ENCODE measurements at places on chromosomes 6 and 20. TPM values are rescaled to one million over a fixed set of nuclear protein-coding genes. Genes with fewer than 3 reads are reported as not detected.

DNA sequence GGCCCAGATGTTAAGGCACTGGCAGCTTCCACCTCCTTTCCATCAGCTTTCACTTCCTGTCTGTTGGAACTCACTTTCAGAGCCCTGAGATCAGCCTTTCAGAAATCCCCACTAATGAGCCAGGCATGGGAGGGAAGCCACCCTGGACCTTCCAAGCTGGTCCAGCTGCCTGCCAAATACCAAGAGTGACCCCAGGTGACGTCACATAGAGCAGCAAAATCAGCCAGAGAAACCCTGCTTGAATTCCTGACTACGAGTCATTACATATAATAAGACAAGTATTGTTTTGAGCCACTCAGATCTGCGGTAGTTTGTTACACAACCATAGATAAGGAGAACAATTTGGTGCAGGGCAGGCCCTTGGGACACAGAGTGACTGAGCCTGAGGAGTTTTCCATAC is 556.0 kb upstream of the JAG1 start:
- DNase-seq = no peak

- DNase-seq = no peak
These were observed 173.3 kb upstream of the RSPO3 start for GRCh38 chr6:126945150-126945685.

DNA sequence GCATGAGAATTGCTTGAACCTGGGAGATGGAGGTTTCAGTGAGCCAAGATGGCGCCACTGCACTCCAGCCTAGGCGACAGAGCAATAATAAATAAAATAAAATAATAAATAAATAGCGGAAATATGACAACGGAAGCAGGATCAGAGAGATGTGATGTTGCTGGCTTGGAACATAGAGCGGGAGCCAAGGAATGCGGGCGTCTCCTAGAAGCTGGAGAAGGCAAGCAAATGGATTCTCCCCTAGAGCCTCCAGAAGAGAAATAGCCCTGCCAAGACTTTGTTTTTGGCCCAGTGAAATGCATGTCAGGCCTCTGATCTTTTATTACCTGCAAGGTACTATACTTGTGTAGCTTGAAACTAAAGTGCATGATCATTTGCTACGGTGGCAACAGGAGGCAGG is 12.4 kb downstream of the KIAA1755 start:
- no peak for DNase-seq

- DNase-seq = no peak
These were observed 79.2 kb upstream of the PLN start for GRCh38 chr6:118468682-118469465.

- no peak for DNase-seq
These were observed 94.5 kb downstream of the ZMYND8 start for GRCh38 chr20:47262008-47262364.

GRCh38 chr6:9360881-9361280 is 925.5 kb upstream of the SLC35B3 start:
- DNase-seq = no peak

- peak; percentile 39 for DNase-seq
These were observed 374.4 kb downstream of the UTRN start for GRCh38 chr6:144659202-144660182.

DNA sequence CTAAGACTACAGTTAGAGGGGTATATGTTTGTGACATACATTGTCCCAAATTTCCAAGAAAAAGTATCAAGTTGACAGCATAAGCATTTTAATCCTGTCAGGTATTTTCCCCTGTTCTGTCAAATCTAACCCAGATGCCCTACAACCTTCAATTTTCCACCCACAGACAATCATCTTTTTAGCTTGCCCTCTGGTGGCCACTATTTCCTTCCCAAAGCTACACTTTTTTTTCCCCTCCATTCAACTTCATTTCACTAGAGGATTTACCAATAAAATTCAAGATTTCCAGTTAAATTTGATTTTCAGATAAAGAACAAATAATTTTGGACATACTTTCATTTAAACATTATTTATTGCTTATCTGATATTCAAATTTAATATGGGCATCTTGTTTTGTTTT is 286.6 kb downstream of the TENT5A start:
- DNase-seq = no peak

GRCh38 chr6:14146506-14147096 is 29.0 kb downstream of the CD83 start:
- no peak for DNase-seq

- no peak for DNase-seq
These were observed 123.1 kb downstream of the OLIG3 start for GRCh38 chr6:137370871-137371633.

GRCh38 chr20:33910056-33910455 is 83.7 kb upstream of the RALY start:
- DNase-seq = no peak

DNA sequence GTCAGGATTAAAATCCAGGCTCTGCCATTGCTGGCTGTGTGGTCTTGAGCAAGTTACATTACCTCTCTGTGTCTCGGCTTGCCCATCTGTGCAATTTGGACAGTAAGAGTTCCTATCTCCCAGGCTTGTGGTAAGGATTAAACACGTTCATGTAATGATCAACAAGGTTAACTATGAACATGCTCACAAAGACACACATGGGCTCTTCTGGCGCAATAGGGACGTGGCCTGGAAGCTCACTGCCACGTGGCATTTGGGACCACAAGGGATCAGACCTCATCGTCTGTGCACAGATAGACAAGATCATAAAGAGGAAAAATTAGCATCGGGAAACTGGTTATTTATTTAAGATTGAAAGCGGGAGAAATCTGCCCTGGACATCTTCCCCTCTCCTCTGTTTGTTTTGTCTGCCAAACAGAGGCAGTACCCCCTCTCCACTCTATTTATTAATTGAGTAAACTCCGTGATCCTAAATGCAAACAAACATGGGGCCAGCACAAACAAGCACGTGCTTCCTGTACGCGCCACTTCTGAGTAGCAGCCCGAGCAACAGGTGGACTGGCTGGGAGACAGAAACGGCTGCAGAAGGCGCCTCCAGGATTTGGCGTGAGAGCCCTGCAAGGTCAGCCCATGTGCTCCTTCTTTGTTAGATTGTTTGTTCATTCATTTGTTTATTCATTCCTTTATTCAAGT is 95.0 kb downstream of the CDH26 start:
- DNase-seq = no peak

DNA sequence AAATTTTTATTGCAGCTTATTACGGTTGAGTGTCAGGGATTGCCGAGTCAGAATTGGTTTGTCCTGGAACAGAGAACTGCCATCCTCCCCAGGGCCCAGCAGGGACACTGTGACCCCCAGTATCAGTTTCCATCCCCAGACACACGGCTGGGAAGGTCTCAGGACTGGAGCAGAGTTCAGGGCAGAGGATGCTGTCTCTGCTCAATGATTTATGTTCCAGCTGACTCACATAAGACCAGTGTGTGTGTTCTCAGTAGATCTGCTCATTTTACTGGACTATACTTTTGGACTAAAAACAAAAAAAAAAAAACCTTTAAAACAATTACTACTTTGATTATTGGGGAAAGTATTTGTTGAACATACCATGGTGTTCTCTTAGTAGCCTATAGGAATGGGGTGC is 44.2 kb downstream of the FNDC1 start:
- DNase-seq = no peak

DNA sequence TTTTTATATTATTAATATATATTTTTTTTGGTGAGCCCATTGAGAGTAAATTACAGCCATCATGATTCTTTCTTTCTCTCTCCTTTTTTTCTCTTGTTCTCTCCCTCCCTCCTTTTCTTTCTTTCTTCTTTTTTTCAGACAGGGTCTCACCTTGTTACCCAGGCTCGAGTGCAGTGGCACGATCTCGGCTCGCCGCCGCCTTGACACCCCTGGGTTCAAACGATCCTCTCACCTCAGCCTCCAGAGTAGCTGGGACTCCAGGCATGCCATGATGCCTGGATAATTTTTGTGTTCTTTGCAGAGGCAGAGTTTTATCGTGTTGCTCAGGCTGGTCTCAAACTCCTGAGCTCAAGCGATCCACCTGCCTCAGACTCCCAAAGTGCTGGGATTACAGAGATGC is 1.6 kb downstream of the CCDC170 start:
- DNase-seq = no peak

GRCh38 chr6:43304882-43305281 is 3.7 kb downstream of the CRIP3 start:
- DNase-seq = no peak

DNA sequence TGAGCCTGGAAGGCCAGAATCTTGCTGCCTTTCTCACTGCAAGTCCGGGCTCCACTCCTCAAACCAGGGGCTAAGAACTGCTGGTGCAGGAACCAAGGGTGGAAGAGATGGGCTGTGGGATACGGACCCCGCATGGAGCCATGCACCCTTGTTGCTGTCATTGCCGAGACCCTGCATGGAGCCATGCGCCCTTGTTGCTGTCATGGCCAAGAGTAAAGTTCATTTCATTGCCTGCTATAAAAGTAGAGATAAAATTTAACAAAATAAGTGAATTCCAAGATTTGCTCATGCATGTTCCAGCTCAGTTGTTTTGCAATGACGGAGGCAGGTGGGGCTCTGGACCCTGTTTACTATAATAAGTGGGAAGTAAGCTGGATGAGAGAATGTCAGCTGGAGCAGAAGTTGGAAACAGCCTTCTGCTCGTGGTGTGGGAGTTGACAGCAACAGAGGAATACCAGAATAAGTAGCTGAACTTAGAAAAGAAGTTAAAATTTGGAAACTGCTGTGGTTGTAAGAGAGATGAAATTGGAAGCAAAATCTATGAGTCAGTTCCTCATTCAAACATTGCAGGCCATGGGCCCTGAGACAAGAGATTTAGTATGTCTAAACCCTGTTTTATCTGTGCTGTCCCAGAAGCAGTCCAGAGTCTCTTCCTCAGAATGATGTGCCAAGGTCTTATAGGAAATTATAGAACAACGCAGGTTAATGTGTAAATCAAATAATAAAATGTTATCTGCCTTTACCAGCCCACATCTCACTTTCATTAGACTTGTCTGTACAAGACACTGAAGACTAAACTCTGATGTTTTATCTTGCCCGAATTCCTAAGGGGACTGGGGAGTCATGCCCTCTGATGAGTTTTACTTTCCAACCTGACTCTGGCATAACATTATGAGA is 15.8 kb upstream of the THBS2 start:
- no peak for DNase-seq

GRCh38 chr6:30689985-30690384 is 799 bp downstream of the NRM start:
- no peak for DNase-seq

- DNase-seq = no peak
These were observed 39.4 kb downstream of the TRAF3IP2 start for GRCh38 chr6:111566222-111566734.

DNA sequence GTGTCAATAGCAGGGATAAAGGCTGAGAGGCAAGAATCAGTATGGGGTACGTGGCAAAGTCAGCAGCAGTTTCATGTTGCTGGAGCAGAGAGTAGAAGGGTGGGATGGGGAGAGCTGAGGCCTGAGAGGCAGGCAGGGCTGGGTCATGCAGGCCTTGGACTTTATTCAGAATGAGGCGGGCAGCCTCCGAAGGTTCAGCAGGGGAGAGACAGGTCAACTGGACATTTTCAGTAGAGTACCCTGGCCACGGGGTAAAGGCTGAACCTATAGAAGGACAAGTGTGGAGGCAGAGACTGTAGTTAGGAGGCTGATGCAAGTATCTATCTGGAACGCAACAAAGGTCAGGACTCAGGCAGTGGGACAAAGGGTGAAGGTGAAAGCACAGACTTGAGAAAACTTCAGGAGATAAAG is 13.7 kb downstream of the NOTCH4 start:
- DNase-seq = no peak

DNA sequence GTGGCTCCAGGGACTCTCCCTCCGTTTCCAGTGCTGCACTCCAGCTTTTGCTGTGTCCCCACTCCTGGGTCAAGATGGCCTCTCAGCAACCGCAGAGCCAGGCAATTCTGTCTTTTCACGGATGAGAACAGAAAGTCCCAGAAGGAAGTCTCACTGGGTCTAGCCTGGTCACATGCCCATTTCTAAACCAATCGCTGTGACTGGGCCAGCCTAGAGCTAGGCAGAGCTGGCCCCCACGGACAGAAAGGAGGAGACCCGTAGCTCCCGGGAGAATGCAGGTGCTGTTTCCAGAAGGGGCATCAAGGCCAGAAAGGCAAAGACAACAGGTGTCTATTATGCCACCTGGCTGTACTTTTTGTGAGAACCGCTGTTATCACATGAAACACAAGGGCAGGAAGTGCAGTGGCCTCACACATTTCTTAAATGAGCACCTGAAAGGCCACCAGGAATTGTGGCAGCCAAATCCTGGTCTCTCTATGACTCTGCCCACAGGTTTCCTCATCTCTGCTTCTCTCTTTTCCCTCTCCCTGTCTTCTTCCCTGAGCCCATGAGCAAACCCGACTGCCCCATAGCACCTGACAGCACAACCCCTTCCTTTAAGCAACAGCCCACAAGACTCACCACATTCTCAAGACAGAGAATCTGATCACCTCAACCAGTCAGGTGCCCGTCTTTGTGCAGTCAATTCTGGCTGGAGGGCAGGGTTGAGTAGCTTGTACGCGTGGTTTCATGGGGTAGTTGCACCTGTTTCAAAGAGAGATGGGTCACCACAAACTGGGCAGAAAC is 37.1 kb upstream of the B4GALT5 start:
- DNase-seq = no peak

- no peak for DNase-seq
These were observed 37.8 kb downstream of the EIF2S2 start for GRCh38 chr20:34074101-34074760.

DNA sequence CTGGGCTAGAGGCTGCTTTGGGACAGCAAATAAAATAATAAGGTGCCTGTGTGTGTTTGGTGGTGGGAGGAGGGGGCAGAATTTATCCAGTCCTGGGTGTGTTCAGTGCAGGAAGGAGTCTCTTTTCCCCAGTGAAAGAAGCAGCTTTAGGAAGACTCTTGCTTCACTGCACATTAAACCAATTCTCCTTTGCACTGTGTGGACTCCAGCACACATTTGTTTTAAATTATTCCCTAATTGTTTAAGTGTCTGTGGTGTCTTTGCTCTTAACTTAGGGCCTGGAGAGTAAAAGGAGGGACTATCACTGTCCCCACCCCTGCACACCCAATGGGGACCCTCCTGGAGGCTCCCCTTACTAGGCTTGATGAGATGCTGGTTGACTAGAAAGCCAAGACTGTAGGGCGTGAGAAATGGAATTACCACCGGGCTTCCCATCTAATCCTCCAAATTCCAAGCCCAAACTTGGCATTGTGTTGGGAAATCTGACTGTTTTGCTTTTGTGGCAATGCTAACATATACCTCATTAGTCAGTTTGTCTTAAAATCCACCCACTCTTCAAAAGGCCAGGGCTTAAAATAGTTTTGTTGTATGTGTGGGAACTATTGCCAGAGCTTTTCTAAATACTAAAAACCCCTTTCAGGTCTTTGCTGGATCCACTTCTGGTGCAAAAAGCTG is 13.5 kb upstream of the DAAM2 start:
- no peak for DNase-seq

- DNase-seq = peak; percentile 63
These were observed 118.8 kb downstream of the RALGAPA2 start for GRCh38 chr20:20593447-20594170.

The OOEP gene
- total RNA-seq = 0.87 TPM

The CCR6 gene
- not detected for total RNA-seq

The RFX6 gene
- 0.11 TPM for total RNA-seq

The PRDM13 gene
- total RNA-seq = 0.14 TPM

The PPIL6 gene
- 0.61 TPM for total RNA-seq

The HLA-DRA gene
- total RNA-seq = 2.8 TPM

The PDYN gene
- 0.14 TPM for total RNA-seq

The HMGCLL1 gene
- total RNA-seq = 0.11 TPM

The HLA-E gene
- total RNA-seq = 44.7 TPM

The FOXS1 gene
- total RNA-seq = not detected

The TUBB gene
- total RNA-seq = 1,542 TPM

The IP6K3 gene
- total RNA-seq = 0.89 TPM

All from WTC11 (cell line).